ENCODE measurements at places on chromosomes 2 and 18.

- peak; percentile 43 for DNase-seq
Observed at GRCh38 chr2:226137201-226137811, 662.3 kb downstream of the IRS1 start.

DNA sequence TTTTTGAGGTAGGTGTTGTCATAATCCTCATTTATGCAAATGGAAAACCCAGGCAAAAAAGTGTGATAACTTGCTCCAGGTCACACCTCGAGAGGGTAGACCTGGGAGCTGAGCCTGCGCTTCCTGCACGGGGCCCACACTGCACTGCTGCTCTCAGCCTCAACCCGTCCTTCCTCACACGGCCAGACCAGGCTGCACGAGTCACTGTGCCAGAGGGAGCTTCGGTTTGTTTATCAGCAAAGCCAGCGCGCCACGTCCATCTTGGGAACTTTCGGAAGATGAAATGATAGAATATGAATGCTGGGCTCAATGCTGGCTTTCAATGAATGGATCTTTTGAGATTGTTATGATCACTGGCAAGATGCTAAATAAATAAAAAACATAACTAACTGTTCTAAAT lies 14.4 kb downstream of the COPS9 start:
- no peak for DNase-seq

DNA sequence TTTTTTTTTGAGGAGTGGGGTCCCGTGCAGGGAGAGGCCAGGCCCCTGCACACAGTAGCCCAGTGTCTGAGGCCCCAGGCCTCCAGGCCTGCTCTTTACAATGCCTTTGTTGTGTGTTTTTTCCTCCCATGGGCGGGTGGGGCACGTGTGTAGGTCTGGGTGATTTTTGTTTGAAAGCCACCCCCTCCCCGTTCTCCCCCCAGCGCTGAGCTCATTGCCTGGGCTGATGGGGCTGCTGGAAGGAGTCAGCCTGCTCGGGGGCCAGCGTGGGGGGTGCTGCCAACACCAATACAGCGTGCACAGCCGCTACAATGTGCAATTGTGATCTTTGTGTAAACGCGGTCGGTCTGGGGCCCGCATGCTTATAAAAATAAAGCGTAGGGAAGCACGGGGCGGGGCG lies 142.7 kb downstream of the DYSF start:
- DNase-seq: no peak

- peak; percentile 48 for DNase-seq
Observed at GRCh38 chr2:177983183-177983788, 89.3 kb downstream of the PDE11A start.

DNA sequence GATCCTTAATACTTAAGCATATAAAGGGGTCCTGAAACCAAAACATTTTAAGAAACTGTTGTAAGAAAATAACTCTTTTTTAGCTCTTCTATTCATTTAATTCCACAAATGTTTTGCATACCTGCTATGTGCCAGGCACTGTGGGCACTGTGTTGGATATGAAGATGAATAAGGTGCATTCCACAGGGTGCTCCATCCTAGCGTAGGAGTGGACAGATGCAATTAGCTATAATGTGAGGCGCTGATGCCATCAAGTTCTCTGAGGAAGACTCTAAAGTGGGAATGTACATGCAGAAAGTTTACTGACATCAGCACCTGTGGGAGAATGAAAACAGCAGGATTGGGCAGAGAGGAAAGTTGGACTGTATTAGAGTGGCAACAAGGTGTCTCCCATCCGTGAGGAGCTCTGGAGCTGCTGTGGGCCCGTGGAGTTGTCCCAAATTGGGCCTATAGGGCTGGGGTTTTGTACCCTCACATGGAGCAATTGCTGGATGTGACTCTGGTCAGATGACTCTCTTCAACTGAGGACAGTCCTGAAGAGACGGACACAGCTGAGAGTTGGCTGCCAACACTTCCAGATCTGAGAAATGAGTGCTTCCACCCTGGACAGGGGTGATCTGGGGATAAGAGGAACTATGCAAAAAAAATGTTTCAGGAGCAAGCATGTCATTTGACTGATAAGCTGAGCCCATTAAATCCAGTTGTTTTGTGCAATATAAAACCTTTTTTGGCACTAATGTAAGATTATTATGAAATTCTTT lies 22.3 kb downstream of the CD8A start:
- DNase-seq: no peak

GRCh38 chr2:88692187-88692586 lies 714 bp downstream of the RPIA start:
- DNase-seq: peak; percentile 40

GRCh38 chr2:68302281-68302875 lies 17.4 kb downstream of the CNRIP1 start:
- DNase-seq: no peak

GRCh38 chr2:85783796-85784195 lies 30.0 kb downstream of the ATOH8 start:
- DNase-seq: no peak

DNA sequence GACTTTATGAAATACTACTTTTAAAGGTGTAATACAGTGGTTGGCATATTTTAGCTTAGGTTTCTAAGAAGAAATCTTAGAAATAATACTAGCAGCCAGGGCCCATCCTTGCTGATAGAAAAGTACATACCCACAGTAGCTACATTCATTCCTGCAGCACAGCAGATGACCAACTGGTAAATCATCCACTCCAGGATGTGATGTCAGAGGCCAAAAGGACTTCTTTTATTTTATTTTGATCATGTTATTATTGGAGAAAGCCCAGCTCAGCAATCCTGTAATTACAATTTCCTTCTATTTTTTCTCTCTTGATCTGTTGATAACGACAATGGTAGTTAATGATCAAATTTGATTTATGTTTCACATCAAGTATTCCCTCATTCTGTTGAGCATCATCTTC lies 18.0 kb upstream of the TTN start:
- DNase-seq: no peak

GRCh38 chr2:241895712-241896641 lies 26.4 kb downstream of the RTP5 start:
- DNase-seq: no peak

DNA sequence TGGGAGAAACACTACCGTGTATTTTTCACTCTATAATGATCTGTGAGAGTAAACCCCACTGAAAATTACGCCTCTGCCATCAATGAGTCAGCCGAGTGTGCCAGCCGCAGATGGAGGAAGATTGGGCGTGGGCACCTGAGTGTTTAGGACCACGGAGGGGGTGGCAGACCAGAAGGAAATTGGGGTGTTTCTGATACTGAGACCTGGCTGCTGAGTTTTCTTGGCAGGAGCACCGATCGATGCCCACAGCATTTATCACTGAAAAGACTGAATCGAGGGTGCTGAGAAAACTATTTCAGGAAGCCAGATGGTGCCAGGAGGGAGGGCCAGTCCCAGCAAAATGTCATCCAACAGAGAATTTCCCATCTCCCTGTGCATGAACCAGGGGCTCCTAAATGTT lies 91.9 kb upstream of the TPO start:
- DNase-seq: no peak

- DNase-seq: peak; percentile 94
Observed at GRCh38 chr2:219298759-219299371, 10.3 kb downstream of the PTPRN start.

DNA sequence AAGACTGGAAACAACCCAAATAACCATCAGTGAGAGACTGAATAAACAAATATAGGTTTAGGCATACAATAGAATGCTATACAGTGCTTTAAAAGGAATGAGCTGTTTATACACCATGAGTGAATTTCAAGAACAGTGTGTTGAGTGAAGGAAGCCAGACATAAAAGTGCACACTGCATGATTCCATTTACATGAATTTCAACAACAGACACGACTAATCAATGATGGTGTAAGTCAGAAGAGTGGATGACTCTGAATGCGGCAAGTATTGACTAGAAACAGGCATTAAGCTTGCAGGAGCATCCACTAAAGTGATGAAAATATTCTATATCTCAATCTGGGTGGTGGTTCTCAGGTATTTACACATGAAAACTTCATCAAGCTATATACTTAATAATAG lies 142.7 kb upstream of the SLC39A10 start:
- DNase-seq: no peak

DNA sequence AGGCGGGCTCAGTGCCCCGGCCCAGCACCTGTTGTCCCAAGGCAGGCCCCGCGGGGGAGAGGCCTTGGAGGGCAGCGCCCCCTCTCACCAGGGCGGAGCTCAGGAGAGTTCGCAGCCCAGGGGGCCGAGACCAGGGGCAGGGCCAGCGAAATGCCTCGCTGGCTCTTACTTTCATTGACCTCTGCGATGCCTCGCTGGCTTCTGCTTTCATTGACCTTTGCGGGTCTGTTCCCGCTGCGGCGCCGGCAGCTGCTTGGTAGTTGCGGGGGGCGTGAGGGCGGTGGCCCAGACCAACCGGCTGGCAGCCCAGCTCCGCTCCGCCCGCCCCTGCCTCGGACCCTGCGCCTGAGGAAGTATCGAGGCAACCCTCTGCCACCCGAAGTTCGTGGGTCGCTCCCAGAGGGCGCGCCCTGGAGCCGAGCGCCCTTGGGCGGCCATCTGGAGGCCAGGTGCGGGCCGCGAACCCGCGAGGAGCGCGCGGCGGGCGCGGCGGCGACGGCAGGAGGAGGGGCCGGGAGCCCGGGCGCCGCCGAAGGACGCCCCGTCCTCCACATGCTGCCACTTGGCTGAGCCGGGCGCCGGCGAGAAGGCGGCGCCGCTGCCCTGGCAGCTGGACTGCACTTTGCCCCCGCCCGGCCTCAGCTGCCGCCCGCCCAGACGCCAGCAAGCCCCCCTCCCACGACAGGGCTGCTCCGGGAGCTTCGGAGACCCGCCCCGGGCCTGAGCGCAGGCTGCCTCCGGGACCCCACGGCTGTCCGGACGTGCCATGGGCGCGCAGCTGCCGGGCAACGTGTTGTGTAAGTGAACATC lies 118.0 kb upstream of the MSTN start:
- peak; percentile 89 for DNase-seq

DNA sequence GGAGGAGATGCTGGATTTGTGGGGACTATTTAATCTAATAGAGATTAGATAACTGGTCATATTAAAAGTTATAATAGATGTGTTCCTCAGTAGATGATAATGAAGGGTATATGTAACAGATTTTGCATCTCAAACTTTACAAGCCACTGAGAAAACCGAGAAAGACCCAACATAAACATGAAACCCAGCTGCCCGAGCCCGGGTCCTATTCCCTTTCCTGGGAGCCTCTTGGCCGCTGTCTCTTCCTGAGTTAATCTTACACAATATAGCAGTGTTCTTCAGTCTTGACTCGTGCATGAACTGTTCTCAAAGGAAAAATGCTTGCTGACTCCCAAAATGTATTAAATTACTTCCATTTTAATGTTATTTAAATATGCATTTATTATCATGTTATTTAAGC lies 94.5 kb downstream of the COPS8 start:
- no peak for DNase-seq

DNA sequence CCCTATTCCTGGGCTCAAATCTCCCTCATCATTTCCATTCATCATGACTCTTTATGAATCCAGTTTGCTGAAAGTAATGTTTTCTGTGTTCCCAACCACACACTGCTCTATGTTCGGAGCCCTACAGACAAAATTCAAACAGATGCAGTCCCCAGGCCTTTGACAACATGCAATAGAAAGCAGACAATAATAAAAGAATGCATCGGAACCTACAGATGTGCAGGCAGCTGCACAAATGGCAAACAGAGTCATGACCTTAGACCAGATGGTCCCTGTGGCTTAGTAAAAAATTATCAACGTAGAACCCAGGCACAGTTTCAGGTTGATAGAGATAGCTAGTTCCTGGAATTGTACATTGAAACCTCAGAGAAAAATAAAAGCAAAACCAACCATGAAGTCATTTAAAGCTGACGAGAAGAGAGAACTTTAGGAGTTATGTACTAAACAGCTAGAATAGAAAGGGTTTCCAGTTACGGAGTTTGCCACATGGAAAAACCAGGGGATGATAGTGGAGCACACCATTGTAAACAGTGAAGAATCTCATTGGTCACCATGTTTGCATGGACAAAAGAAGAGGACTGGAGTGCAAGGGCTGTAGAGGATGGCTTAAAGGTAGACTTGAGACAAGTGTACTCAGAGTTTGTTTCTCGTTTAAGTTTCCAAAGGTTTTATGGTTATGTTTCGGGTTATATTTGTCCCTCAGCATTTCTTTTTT lies 23.2 kb upstream of the ACVR1 start:
- DNase-seq: no peak

- no peak for DNase-seq
Observed at GRCh38 chr2:85802354-85803103, 48.7 kb downstream of the ATOH8 start.

- DNase-seq: no peak
Observed at GRCh38 chr2:60366135-60366712, 187.2 kb downstream of the BCL11A start.

DNA sequence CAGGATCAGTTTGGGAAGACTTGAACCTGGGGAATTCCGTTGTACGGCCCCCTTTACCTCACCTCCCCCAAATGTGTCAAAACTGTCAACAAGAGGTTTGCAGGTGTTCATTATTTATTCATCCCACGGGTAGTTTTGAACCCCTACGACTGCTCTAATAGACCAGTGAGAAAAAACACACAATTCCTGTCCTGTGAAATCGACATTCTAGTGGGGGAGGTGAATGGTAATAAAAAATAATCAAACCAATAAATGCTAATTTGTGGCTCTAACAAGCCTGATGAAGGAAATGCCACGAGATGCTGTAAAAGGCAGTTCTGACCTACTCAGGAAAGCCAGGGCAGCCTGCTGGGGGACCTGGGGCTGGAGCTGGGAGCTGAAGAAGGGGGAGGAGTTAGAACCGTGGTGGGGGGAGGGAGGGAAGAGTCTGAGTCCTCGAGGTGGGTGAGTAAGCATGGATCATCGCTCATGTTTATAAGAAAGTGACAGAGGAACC lies 463 bp upstream of the DNAJB2 start:
- no peak for DNase-seq

- DNase-seq: no peak
Observed at GRCh38 chr2:105376010-105376409, 22.8 kb downstream of the FHL2 start.

DNA sequence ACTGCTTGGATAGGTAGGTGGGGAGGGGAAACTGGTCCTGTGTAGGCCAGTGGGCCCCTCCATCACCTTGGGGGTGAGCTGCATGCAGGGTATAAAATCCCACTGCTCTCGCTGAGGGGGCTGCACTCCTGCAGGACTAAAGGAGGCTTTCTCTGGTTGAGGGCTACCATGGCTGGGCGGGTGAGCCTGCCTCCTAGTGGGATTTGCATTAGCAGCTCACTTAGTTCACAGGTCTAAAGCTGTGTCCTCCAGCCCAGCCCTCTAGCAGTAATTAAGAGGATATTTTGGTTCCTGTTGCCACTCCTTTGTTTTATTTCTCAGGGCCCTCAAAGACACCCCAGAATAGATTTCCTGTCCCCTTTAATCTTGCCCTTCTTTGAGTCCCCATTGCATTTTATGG lies 24.6 kb downstream of the TMEM127 start:
- no peak for DNase-seq

Data from Caco-2 (cell line).